ENCODE measurements at places on chromosomes 16 and 17.

DNA sequence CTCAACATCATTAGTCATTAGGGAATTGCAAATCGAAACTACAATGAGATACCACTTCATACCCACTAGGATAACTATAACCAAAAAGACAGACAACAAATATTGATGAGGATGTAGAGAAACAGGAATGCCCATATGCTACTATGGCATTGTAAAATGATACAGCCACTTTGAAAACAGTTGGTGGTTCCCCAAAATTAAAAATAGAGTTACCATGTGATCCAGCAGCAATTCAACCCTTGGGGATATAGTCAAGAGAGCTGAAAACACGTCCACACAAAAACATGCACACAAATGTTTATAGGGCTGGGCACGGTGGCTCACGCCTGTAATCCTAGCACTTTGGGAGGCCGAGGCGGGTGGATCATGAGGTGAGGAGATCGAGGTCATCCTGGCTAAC, 10.0 kb upstream of the PECAM1 start:
- no peak for DNase-seq

DNA sequence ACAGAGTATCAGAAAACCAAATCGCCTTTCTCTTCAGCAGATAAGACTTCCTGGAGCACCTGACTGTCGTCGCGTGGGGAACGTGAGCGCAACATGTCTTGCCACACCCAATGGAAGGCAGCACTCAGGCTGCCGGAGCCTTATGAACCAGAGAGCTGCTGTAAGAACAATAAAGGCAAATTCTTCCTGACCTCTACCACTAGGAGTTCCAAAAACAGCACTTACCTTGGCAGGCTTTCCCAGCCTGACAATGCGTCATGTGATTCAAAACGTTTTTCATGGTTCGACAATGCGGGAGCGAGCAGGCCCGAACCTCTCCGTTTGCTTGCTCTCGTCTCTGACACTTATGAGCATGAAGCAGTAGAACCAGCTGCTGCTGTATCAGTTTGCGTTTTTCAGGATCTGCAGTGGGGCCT, 75.8 kb upstream of the TRAP1 start:
- peak; percentile 17 for DNase-seq

GRCh38 chr16:56777482-56777881, 47.6 kb downstream of the NUP93 start:
- no peak for DNase-seq

- DNase-seq = no peak
Measured at GRCh38 chr17:50199211-50199802, 2.1 kb downstream of the COL1A1 start.

DNA sequence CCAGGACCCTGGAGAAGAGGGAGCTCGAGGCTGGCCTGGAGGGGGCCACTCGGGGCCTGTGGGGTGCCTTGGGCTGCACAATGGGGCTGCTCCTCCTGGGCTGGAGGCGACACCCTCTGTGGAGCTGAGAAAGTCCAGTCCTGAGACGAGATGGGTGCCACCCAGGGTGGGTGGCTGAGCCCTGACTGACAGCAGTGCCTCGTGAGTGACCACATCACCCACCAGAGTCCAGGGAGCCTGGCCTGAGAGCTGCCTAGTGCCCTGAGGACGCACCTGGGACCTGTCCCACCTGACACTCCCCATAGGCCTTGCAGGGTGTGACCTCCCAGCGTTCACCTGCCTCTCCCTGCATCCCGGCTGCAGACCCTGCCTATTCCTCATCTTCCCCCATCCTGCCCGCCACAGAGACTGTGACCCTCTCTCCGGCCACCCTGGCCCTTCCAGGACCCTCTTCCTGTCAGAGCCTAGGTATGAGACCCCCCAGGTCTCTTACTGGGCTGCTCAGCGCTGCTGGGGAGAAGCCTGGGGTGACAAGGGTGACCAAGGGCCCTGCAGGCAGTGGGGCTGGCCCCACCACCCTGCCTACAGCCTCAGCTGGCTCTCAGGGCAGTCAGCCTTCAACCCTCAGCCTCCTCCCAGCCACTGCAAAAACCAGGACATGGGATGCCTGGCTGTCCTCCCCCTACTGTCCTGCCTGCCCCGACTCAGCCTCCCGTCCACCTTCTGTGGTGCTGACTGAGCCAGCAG, 41.2 kb downstream of the TNFRSF13B start:
- no peak for DNase-seq

DNA sequence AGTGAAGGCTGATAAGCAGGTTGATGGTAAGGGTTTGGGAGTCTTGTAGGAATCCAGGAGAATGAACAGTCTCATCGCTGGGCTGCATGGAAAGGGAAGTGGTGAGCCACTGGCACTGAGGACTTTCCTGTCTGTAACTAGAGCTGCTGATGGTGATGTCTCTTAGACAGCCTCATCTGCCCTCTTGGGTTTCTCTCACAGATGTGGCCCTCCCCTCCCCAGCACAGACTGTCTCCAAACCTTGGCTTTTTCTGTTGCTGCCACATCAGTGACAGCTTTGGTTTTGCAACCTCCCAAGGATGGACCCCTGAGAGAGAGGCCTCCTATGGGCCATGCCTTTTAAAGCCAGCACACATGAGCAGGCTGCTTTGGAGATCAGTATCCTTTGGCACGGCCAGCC, 16.9 kb downstream of the PLCG2 start:
- no peak for DNase-seq

Data from ELF-1 (cell line).